ENCODE measurements at places on chromosomes 2 and 18.

- no peak for DNase-seq
- H3K36me3 ChIP-seq: no peaks in the 10 kb centered on the region
- H3K27me3 ChIP-seq: no peaks in the 10 kb centered on the region
- H3K27ac ChIP-seq: no peak overlapping the region
- no peak overlapping the region for H3K4me3 ChIP-seq
Measured at GRCh38 chr18:50776383-50776782, 43.4 kb downstream of the MRO start.

GRCh38 chr2:241999184-241999583, 129.7 kb downstream of the RTP5 start:
- no peaks in the 10 kb centered on the region for H3K27me3 ChIP-seq
- H3K4me1 ChIP-seq: no peaks in the 10 kb centered on the region
- no peak overlapping the region for H3K4me3 ChIP-seq
- DNase-seq: no peak
- no peaks in the 10 kb centered on the region for H3K36me3 ChIP-seq

DNA sequence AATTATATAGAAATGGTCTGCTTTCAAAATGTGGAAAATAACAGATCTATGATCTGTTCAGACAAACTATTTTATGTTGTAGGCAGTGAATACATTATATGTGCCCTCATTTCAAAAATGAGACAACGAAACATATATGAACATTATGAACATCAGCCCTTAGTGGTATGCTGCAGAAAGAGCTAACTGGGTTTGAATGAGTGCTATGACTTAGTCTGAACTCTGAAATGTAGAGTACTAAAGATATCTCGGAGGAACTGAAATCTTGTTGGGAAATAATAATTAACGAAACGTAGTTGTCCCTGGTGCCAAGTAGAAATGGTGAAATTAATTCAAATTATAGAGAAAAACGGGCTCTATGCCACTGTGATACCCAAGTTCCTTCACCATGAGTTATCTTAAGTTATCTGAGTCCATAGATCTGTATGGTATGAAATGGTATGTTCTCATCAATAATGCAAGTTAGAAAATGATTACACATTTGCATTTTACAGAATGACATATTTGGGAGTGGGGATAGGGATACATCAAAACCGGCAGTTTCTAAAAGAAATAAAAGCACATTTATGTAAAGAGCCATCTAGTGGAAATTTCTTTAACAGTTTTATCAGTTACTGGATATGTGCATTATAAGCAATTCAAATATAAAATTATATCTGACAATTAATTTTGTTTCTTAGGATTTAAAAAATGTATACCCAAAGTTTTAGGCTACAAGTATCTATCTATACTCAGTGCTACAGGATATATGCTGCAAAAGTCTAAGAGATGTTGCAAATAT, 26.7 kb downstream of the STARD6 start:
- H3K4me1 ChIP-seq: no peaks in the 10 kb centered on the region
- no peaks in the 10 kb centered on the region for H3K36me3 ChIP-seq
- no peak overlapping the region for H3K4me3 ChIP-seq
- H3K27me3 ChIP-seq: no peaks in the 10 kb centered on the region
- no peak for DNase-seq

- no peaks in the 10 kb centered on the region for H3K27me3 ChIP-seq
- no peak for DNase-seq
- H3K4me1 ChIP-seq: no peaks in the 10 kb centered on the region
- no peak overlapping the region for H3K27ac ChIP-seq
- H3K36me3 ChIP-seq: no peaks in the 10 kb centered on the region
Measured at GRCh38 chr2:119116411-119117295, 41.9 kb downstream of the C1QL2 start.

DNA sequence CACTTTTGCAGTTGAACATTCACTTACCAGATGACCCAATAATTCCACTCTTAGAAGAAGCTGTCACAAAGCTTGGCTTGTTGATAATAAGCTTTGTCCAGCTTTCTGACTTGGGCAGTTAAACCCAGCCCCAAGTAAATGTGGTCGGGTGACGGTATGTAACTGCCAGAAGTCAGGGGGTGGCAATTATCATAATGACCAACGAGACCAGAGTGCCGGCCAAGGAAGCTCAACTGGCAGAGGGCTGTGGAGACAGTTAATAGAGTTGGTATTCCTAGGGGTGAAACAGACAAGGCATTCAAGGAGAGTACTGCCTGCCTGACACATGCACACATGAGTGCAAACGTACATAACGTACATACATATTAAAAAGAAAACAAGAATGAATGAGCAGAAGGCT, 116.7 kb downstream of the EIPR1 start:
- no peaks in the 10 kb centered on the region for H3K4me1 ChIP-seq
- no peak for DNase-seq
- H3K4me3 ChIP-seq: no peak overlapping the region

GRCh38 chr2:107264184-107264583, 378.2 kb upstream of the ST6GAL2 start:
- DNase-seq: no peak
- no peaks in the 10 kb centered on the region for H3K27me3 ChIP-seq
- no peak overlapping the region for H3K27ac ChIP-seq
- no peak overlapping the region for H3K4me3 ChIP-seq
- H3K4me1 ChIP-seq: no peaks in the 10 kb centered on the region
- H3K36me3 ChIP-seq: no peaks in the 10 kb centered on the region

GRCh38 chr18:60826346-60826745, 453.8 kb upstream of the MC4R start:
- no peaks in the 10 kb centered on the region for H3K4me1 ChIP-seq
- no peak overlapping the region for H3K4me3 ChIP-seq
- no peak for DNase-seq

- no peaks in the 10 kb centered on the region for H3K36me3 ChIP-seq
- no peak for DNase-seq
- no peaks in the 10 kb centered on the region for H3K27me3 ChIP-seq
- H3K27ac ChIP-seq: no peak overlapping the region
Measured at GRCh38 chr2:173631127-173631460, 276.4 kb downstream of the CDCA7 start.
